ENCODE measurements at places on chromosomes 3 and 15. TPM values are rescaled to one million over a fixed set of nuclear protein-coding genes. Genes with fewer than 3 reads are reported as not detected.

- DNase-seq, result no peak
- peak overlapping the region; percentile 44 for H3K27ac ChIP-seq
- H3K27me3 ChIP-seq, result no peaks in the 10 kb centered on the region
- peaks cover 5% of the 10 kb centered on the region for H3K4me1 ChIP-seq
Measured at GRCh38 chr15:81304226-81304625, 19.7 kb downstream of the STARD5 start.

- H3K27me3 ChIP-seq, result no peaks in the 10 kb centered on the region
- H3K36me3 ChIP-seq, result peaks cover 1% of the 10 kb centered on the region
- no peak for DNase-seq
Measured at GRCh38 chr3:195893044-195893395, 15.3 kb downstream of the TNK2 start.

- H3K27me3 ChIP-seq, result no peaks in the 10 kb centered on the region
- H3K27ac ChIP-seq, result no peak overlapping the region
- no peaks in the 10 kb centered on the region for H3K4me1 ChIP-seq
- H3K36me3 ChIP-seq, result no peaks in the 10 kb centered on the region
Measured at GRCh38 chr3:144189044-144189443, 217.4 kb downstream of the DIPK2A start.

GRCh38 chr3:99470841-99471240, 167.6 kb upstream of the COL8A1 start:
- H3K4me1 ChIP-seq, result no peaks in the 10 kb centered on the region
- H3K27ac ChIP-seq, result no peak overlapping the region
- H3K36me3 ChIP-seq, result no peaks in the 10 kb centered on the region
- DNase-seq, result no peak
- H3K4me3 ChIP-seq, result no peak overlapping the region

DNA sequence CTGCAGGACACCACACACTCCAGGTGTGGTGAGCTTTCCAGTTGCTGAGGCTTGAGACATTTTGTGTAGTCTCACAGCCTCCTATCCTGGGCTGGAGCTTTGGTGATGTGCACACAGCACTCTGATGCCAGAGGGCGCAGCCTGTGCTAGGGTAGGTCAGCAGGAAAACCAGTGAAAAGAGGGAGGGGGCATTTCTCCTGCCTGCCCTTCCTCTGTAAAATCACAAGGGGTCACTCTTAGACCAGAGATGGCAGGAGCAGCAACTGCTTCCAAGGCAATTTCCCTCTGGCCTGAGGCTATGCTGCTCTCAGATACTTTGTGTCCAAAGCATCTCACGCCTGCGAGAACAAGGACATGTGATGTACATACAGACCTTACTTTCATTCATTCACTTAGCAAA, 16.5 kb upstream of the MUSTN1 start:
- H3K27me3 ChIP-seq, result no peaks in the 10 kb centered on the region
- peaks cover 20% of the 10 kb centered on the region for H3K4me1 ChIP-seq
- no peak overlapping the region for H3K4me3 ChIP-seq

Gene SKIL
- 34.7 TPM for total RNA-seq
